Occipital lobe (tissue), 3 donors: ENCODE measurements at places on chromosomes 5 and 9. TPM values are rescaled to one million over a fixed set of nuclear protein-coding genes. Genes with fewer than 3 reads are reported as not detected.

DNA sequence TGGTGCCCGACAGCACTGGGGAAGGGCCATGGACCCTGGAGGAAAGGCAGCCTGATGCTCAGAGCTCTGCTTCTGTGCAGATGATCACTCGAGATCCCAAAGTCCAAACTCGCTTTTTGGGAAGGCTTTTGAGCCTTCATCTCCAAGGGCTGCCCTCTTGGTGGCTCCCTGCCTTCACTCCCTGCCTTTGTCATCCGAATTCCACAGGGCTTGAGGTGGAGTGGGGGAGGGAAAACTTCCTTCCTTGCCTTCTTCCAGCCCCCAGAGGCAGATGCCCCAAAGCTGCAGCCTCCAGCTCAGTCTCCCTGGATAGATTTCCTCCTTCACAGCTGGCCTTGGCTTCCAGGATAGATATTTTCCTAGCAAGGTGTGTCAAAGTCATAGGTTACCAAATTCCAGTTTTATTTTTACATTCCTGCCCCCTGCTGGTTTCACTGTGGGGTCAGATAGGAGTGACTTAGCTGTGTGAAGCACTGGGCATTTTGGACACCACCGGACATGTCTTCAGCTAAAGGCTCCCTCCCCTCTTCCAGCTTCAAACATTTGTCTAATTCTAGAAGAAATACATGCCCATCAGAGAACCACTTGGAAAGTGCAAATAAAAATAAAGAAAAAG lies 268.2 kb downstream of the HSPA4 start:
- no peak for DNase-seq

AGXT2 gene
- not detected for total RNA-seq

C5orf52 gene
- not detected for total RNA-seq

ENTPD8 gene
- 0.16 TPM for total RNA-seq

GRCh38 chr9:84325347-84325973 lies 15.1 kb downstream of the SLC28A3 start:
- no peak for DNase-seq

DNA sequence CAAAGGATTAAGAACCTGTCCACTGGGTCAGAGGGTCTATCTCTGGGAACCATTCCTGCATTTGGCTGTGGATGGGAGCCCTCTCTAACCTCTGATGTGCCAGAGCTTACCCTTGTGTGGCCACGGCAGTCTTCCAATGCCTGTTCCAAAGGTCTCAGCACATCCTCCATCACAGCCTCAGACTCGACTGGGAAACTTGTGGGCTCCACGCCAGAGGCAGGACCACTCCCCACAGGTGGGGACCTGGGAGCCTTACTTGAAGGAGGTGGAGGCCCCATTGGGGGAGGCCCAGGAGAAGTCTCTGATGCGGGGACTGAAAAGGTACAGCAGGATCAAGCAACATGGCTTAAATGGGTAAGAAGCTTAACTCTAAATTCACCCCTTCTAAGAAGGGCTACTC lies 4.4 kb downstream of the EIF4EBP3 start:
- DNase-seq, result no peak

NR5A1 gene
- under 0.01 TPM for total RNA-seq
